ENCODE measurements at places on chromosomes 4 and X. TPM values are rescaled to one million over a fixed set of nuclear protein-coding genes. Genes with fewer than 3 reads are reported as not detected.

DNA sequence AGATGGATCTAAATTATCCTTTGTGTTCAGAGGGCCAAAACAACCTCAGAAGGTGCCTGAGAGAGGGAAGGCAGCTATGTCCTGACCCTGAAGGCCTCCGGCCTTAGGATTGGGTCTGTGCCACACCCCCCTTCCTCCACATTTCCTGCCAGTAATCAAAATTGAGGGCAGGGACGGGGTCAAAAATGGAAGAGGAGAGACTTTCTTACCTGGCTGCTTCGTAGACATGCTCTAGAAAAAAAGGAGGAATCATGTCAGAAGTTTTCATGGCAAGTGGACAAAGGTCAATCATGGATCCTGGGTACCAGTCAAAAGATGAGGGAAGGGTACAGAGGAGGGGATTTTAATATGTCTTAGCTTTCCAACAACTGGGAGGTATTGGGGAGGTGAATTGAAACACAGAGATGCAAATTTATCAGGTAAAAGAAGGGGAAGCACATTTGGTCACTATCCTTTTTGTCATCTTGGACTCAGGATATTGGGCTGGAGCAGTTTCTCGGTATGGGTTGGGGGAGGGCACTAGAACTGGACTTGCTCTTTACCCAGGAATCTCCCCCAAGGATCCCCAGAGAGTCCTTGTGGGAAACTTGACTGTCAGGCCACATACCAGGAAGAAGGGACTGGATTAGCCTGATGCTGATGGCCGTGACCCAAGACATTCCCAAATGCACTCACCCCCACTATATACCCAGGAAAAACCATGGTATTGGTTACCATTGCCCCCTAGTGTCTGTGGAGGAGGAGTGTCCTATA lies 17.1 kb downstream of the VSIG4 start:
- H3K4me3 ChIP-seq: no peak overlapping the region
- H3K27me3 ChIP-seq: no peaks in the 10 kb centered on the region
- peaks cover 12% of the 10 kb centered on the region for H3K36me3 ChIP-seq

- no peaks in the 10 kb centered on the region for H3K4me1 ChIP-seq
- H3K27ac ChIP-seq: no peak overlapping the region
- no peak overlapping the region for H3K4me3 ChIP-seq
- no peaks in the 10 kb centered on the region for H3K27me3 ChIP-seq
Measured at GRCh38 chr4:95107004-95107403, 349.2 kb downstream of the BMPR1B start.

GRCh38 chr4:105451346-105451745 lies 22.5 kb downstream of the PPA2 start:
- no peak overlapping the region for H3K27ac ChIP-seq
- no peak for DNase-seq
- no peak overlapping the region for H3K4me3 ChIP-seq

DNA sequence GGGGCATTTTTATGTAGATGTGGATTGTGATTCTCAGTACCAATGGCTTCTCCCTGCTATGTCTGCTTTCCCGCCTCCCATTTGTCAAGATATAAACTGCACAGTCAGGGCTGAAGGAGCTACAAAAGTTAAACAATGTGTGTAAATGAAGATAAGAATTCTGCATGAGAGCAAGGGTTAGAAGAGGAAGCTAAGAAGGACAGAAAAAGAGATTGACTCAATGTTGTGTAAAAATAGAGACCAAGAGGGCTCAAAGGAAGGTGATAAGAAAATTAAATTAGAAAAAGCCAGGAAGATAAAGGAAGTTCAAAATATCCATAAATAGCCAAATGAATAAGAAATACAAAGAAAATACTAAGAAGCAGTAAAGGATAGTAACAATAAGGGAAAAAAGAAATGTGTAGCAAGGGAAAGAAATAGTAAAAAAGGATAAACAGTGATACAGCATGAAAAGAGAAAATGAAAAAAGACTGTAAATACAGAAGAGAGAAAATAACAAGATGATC lies 82.5 kb downstream of the AMELX start:
- H3K4me3 ChIP-seq: no peak overlapping the region
- H3K27me3 ChIP-seq: no peaks in the 10 kb centered on the region
- no peaks in the 10 kb centered on the region for H3K36me3 ChIP-seq
- H3K27ac ChIP-seq: no peak overlapping the region
- H3K4me1 ChIP-seq: no peaks in the 10 kb centered on the region

DNA sequence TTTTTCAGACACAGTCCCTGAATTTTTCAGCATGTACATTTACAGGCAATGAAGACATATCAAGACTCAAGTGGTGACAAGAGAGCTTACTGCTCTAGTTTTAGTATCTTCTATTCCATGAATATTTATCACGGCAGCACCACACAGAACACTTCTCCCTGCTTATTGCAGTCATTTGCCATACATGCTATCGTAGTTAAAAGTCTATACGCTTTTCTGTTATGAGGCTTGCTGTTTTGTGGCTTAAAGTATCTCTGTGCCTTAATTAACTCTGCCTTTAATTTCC lies 65.4 kb upstream of the GK2 start:
- H3K4me1 ChIP-seq: no peaks in the 10 kb centered on the region
- H3K4me3 ChIP-seq: no peak overlapping the region
- DNase-seq: no peak
- no peaks in the 10 kb centered on the region for H3K27me3 ChIP-seq
- no peaks in the 10 kb centered on the region for H3K36me3 ChIP-seq
- no peak overlapping the region for H3K27ac ChIP-seq

The CDS1 gene
- not detected for total RNA-seq

DNA sequence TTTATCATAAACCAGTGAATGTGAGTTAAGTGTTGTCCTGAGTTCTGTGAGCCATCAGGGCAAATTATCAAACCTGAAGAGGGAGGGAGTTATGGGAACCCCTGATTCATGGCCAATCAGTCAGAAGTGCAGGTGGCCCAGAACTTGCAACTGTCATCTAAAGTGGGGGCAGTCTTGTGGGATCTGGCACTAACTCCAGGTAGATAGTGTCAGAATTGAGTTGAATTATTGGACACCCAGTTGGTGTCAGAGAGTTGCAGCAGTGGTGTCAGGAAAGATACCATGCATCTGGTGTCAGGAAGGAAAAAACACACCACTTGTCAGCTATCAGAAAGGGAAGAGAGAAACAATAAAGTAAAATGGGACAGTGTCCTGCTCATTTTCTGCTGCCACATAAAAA lies 8.4 kb downstream of the CORIN start:
- peaks cover 10% of the 10 kb centered on the region for H3K27me3 ChIP-seq
- H3K4me1 ChIP-seq: peaks cover 21% of the 10 kb centered on the region
- H3K36me3 ChIP-seq: peaks cover 6% of the 10 kb centered on the region
- DNase-seq: no peak
- H3K27ac ChIP-seq: no peak overlapping the region

The GYG2 gene
- not detected for total RNA-seq

Data from natural killer cell treated with Interleukin-12 subunit alpha and Interleukin-12 subunit beta and Interleukin-15 and Interleukin-18, amount 100 ng/mL, for 72 hours (primary cell).